ENCODE measurements at places on chromosomes 3 and 15. TPM values are rescaled to one million over a fixed set of nuclear protein-coding genes. Genes with fewer than 3 reads are reported as not detected.
A peak's percentile ranks its signal among the peaks of the same experiment; 100 is the strongest.

DNA sequence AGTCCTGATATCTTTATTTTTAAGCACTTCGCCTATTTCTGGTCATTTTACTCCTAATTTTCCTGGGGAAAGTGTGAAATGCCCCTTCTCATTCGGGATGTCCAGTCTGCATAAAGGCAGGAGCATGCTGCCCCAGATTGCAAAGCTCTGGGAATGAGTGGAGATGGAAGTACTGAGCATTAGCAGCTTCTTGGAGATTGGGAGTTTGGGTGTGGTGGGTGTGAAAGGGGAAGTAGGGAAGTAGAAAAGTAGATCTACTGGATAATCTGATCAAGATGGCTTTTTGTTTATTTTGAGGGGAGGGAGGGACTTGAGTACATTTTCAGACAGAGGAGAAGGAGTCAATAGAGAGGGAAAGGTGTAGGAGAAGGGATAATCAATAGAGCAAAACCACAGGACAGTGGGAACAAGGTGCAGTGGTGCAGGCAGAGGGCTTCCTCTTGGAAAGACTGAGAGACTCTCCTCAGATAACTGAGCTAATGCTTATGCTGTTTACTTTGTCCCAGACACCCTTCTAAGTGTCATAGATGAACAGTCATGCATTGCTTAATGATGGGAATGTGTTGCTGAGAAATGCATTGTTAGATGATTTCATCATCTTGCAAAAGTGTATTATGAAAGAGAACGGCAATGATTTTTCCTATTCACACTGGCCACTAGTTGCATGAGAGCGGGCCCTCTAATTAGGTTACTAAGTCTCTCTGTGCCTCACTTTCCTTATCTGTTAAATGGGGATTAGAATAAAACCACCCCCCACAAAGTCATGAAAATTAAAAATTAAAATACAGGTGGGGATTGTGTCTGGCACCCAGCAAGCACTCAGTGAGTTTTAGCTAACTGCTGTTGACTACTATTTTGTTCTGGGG lies 45.5 kb downstream of the PHLDB2 start:
- H3K27me3 ChIP-seq = no peaks in the 10 kb centered on the region
- peaks cover 3% of the 10 kb centered on the region for H3K4me1 ChIP-seq
- no peaks in the 10 kb centered on the region for H3K36me3 ChIP-seq
- H3K27ac ChIP-seq = peak overlapping the region; percentile 40
- H3K4me3 ChIP-seq = no peak overlapping the region

DNA sequence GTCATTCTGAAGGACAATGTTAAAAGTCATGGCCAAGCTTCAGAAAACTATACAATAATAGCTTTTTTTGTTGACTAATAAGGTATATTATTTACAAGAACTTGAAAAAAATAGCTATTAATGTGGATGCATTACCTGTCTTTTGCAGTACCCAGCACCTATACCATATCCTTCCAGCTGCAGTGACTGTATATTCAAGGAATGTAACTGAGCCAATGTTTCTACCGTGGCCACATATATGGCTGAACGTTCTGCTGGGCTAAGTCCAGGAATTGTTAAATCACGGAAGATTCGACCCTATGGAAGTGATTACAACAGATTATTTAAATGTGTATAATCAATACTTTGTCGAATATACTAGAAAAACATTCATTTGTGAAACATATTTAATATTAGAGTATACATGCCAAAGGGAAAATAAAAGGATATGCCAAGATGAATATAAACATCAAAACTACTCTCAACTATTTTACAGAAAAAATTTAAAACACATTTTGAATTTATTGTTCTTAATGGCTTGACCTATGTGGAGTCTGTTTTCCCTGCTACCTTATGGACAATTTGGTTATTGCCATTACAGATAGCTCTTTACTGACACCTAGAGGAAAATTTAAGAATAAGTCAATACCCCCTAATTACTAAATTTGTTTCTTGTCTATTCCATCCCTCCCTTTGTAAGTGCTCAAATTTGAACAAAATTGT lies 17.6 kb downstream of the ACAD11 start:
- H3K36me3 ChIP-seq = peaks cover 5% of the 10 kb centered on the region
- H3K27me3 ChIP-seq = no peaks in the 10 kb centered on the region
- H3K27ac ChIP-seq = no peak overlapping the region
- no peaks in the 10 kb centered on the region for H3K4me1 ChIP-seq
- no peak overlapping the region for H3K4me3 ChIP-seq

Gene LMLN
- 2.4 TPM for polyA plus RNA-seq

Gene PPM1L
- polyA plus RNA-seq = 1.5 TPM

DNA sequence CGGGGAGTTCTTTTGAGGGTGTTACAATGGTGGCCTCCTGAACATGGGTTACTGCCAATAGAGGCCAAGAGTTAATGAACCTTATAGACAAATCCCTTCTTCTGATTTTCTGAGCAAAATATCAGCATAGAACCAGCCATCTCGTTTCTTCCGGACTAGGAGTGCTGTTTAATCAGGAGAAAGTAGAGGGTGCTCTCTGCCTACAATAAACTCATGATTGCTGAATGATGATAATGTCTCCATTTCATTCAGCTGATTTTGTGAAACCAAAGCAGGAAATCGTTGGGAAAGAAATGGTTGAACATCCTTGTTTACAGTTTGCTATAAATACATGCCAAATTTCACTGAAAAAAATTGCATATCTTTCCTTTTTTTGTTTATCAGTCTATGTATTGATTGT lies 142.8 kb upstream of the PLSCR5 start:
- H3K4me3 ChIP-seq = no peak overlapping the region
- H3K27me3 ChIP-seq = no peaks in the 10 kb centered on the region
- DNase-seq = peak; percentile 69
- no peaks in the 10 kb centered on the region for H3K36me3 ChIP-seq
- H3K27ac ChIP-seq = no peak overlapping the region

GRCh38 chr3:69250014-69250413 lies 127.6 kb upstream of the LMOD3 start:
- DNase-seq = peak; percentile 68
- no peaks in the 10 kb centered on the region for H3K27me3 ChIP-seq
- no peak overlapping the region for H3K27ac ChIP-seq
- H3K4me3 ChIP-seq = no peak overlapping the region

GRCh38 chr3:138314751-138315150 lies 14.9 kb downstream of the NME9 start:
- no peaks in the 10 kb centered on the region for H3K36me3 ChIP-seq
- no peak overlapping the region for H3K4me3 ChIP-seq
- DNase-seq = no peak
- H3K27ac ChIP-seq = no peak overlapping the region

GRCh38 chr3:24646790-24647189 lies 152.1 kb upstream of the THRB start:
- H3K36me3 ChIP-seq = no peaks in the 10 kb centered on the region
- no peak for DNase-seq
- no peak overlapping the region for H3K27ac ChIP-seq
- H3K4me3 ChIP-seq = no peak overlapping the region
- H3K27me3 ChIP-seq = no peaks in the 10 kb centered on the region

DNA sequence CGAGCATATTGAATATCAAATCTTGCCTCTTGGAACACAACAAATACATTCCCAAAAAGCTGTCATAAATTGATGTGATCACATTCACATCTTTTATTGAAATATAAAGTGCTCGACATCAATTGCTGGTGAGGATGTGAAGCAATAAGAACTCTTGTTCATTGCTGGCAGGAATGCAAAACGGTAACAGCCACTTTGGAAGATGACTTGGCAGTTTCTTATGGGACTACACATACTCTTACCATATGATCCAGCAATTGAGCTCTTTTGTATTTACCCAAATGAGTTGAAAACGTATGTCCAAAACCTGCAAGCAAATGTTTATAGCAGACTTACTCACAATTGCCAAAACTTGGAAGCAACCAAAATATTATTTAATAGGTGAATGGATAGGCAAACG lies 234.9 kb downstream of the CACNA2D3 start:
- H3K4me3 ChIP-seq = no peak overlapping the region
- peaks cover 27% of the 10 kb centered on the region for H3K4me1 ChIP-seq
- DNase-seq = peak; percentile 53
- no peaks in the 10 kb centered on the region for H3K36me3 ChIP-seq

DNA sequence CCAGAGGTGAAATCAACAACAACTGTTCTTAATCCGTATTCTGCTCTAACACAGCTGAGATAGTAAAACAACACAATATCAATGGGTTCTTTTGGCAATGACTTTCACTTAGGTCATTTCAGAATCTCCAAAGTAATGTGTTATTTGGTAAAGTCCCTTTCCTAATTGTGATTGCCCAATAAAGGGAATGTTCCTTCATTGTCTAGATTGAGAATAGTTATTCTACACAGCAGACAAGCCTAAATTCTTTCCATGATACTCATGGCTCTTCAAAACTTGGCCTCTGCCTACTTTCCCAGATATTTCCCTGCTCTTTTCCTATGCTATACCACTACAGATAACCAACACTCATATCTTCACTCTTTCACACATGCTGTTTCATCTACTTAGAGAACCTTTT lies 219.8 kb downstream of the FMN1 start:
- DNase-seq = no peak
- no peak overlapping the region for H3K27ac ChIP-seq
- no peaks in the 10 kb centered on the region for H3K36me3 ChIP-seq
- no peak overlapping the region for H3K4me3 ChIP-seq

DNA sequence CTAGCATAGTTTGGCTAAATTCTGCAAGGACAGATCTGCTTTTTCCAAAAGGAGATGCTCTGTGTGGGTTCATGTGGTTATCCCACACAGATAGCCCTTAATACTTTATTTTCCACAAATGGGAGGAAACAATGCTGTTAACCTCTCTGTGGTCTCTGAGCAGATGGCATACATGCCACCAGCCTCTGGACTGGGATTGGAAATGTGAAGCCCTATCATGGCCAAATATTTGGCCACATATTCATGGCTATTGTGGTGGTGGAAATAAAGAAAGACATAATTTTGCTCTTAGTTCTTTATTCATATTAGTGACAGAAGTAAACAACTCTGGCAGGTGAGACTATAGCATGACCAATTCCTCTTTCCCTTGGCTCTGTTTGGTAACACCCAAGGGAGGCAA lies 726.2 kb downstream of the ROBO1 start:
- H3K27ac ChIP-seq = no peak overlapping the region
- no peak overlapping the region for H3K4me3 ChIP-seq
- H3K4me1 ChIP-seq = no peaks in the 10 kb centered on the region
- no peaks in the 10 kb centered on the region for H3K27me3 ChIP-seq

- H3K27ac ChIP-seq = no peak overlapping the region
- no peak overlapping the region for H3K4me3 ChIP-seq
- no peaks in the 10 kb centered on the region for H3K4me1 ChIP-seq
- no peak for DNase-seq
Measured at GRCh38 chr15:85899927-85900326, 105.2 kb upstream of the KLHL25 start.

- no peak overlapping the region for H3K27ac ChIP-seq
- no peaks in the 10 kb centered on the region for H3K36me3 ChIP-seq
- peak; percentile 29 for DNase-seq
- H3K27me3 ChIP-seq = no peaks in the 10 kb centered on the region
- no peak overlapping the region for H3K4me3 ChIP-seq
- no peaks in the 10 kb centered on the region for H3K4me1 ChIP-seq
Measured at GRCh38 chr3:65706776-65707568, 331.7 kb downstream of the MAGI1 start.

GRCh38 chr3:163817015-163817414 lies 1261.3 kb downstream of the SI start:
- H3K27me3 ChIP-seq = no peaks in the 10 kb centered on the region
- no peak for DNase-seq
- no peak overlapping the region for H3K4me3 ChIP-seq
- H3K27ac ChIP-seq = no peak overlapping the region
- H3K4me1 ChIP-seq = no peaks in the 10 kb centered on the region
- H3K36me3 ChIP-seq = no peaks in the 10 kb centered on the region

GRCh38 chr15:71149646-71150557 lies 34.6 kb downstream of the THSD4 start:
- no peaks in the 10 kb centered on the region for H3K36me3 ChIP-seq
- H3K27ac ChIP-seq = peak overlapping the region; percentile 15
- no peak overlapping the region for H3K4me3 ChIP-seq
- DNase-seq = no peak

Gene NRG4
- 1.3 TPM for polyA plus RNA-seq

Gene GOLGA8G
- polyA plus RNA-seq = not detected

DNA sequence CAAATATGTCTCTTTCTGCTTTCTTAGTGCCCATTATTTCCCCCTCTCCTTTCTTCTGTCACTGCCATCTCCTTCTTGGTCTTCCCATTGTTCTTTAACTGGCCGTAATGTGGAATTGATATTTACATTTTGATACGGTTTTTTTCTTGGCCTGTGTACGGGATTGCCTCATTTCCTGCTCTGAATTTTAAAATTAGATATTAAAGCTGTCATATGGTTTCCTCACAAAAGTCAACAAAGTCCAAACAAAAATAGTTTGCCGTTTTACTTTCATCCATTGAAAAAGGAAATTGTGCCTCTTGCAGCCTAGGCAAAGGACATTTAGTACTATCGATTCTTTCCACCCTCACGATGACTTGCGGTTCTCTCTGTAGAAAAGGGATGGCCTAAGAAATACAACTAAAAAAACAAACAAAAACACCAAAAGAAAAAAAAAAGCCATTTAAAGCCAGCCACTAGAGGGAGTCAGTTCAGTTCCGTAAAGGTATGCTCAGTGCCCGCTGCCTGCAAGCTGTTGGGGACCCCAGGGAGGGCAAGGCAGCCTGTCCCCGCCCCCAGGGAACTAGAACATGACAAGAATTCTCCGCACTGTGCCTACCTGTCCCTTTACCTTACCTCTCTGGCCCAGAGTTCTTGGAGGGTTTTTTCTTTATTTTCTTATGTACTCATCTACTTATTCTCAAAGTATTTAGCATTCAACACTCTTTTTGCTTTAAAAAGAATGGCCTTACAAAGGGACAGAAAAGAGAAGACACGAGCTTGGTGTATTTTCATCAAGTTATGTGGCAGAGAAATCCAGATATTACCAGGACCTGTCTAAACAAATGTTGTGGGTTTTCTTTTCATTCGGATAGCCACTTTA lies 30.0 kb upstream of the NR2E3 start:
- H3K36me3 ChIP-seq = peaks cover 2% of the 10 kb centered on the region
- H3K4me1 ChIP-seq = no peaks in the 10 kb centered on the region
- peak; percentile 85 for DNase-seq
- no peak overlapping the region for H3K4me3 ChIP-seq

Gene CHRFAM7A
- 2.8 TPM for polyA plus RNA-seq

DNA sequence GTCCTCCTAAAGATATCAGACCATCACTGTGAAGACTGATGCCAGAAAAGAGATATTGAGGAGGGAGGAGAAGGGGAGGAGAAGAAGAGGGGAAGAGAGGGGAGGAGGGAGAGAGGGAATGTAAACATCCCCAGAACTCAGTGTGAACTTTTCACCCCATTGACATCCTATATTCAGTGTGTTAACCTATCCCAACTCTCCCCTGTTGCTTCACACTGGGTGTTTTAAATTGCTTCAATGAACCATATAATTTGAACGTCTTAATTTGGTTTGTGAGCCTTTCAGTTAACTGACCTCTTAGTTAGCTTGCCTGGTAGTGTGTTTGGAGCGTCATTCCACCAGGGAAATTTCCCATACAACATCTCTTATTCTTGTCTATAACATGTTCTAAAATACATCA lies 29.8 kb upstream of the PTPRG start:
- H3K4me1 ChIP-seq = no peaks in the 10 kb centered on the region
- no peaks in the 10 kb centered on the region for H3K36me3 ChIP-seq
- H3K4me3 ChIP-seq = no peak overlapping the region
- H3K27me3 ChIP-seq = no peaks in the 10 kb centered on the region

All from lung (tissue), 17 donors.